Fibroblast of lung (primary cell): ENCODE measurements at places on chromosomes 6 and 20. TPM values are rescaled to one million over a fixed set of nuclear protein-coding genes. Genes with fewer than 3 reads are reported as not detected.

FAM209A gene
- polyA plus RNA-seq, result 0.07 TPM in 1 of 2 replicates, not detected in the other

ZMYND8 gene
- polyA plus RNA-seq, result 12.6 and 17.6 TPM in 2 replicates

RAB32 gene
- polyA plus RNA-seq, result 116 and 121 TPM in 2 replicates

TRIM39 gene
- 6.7 and 7.8 TPM in 2 replicates for polyA plus RNA-seq

FOXF2 gene
- polyA plus RNA-seq, result 42.5 and 51.7 TPM in 2 replicates

CTAGE9 gene
- not detected in 2 replicates for polyA plus RNA-seq

RTF2 gene
- polyA plus RNA-seq, result 107 and 117 TPM in 2 replicates
